RPMI7951 (cell line): ENCODE measurements at places on chromosomes 5 and 9. TPM values are rescaled to one million over a fixed set of nuclear protein-coding genes. Genes with fewer than 3 reads are reported as not detected.

HSPA9 gene
- total RNA-seq, result 172 and 209 TPM in 2 replicates

DAPK1 gene
- 0.12 and 0.20 TPM in 2 replicates for total RNA-seq

GPX3 gene
- total RNA-seq, result 3.1 and 4.4 TPM in 2 replicates

CCDC180 gene
- 0.29 and 0.72 TPM in 2 replicates for total RNA-seq

LOX gene
- total RNA-seq, result 28.4 and 32.2 TPM in 2 replicates

GAPT gene
- total RNA-seq, result not detected in 2 replicates

PDE6A gene
- 0.10 and 0.12 TPM in 2 replicates for total RNA-seq

NKD2 gene
- 24.6 and 27.2 TPM in 2 replicates for total RNA-seq

CCL27 gene
- not detected in 2 replicates for total RNA-seq

PRRT1B gene
- not detected in 2 replicates for total RNA-seq

SLC45A2 gene
- 0.49 and 2.0 TPM in 2 replicates for total RNA-seq

BSPRY gene
- total RNA-seq, result not detected in 2 replicates

ANXA2R gene
- 2.6 and 3.2 TPM in 2 replicates for total RNA-seq

ADGRV1 gene
- 0.49 and 0.84 TPM in 2 replicates for total RNA-seq

FOXD4 gene
- not detected in 2 replicates for total RNA-seq
